ENCODE measurements at places on chromosomes 1 and 21. TPM values are rescaled to one million over a fixed set of nuclear protein-coding genes. Genes with fewer than 3 reads are reported as not detected.

Gene CELA3A
- not detected for total RNA-seq

Gene PSRC1
- 7.7 TPM for total RNA-seq

Gene C1orf185
- total RNA-seq = not detected

Gene NBPF4
- total RNA-seq = not detected

Gene FCRL6
- not detected for total RNA-seq

Gene PLA2G2C
- total RNA-seq = not detected

Gene OR2L2
- total RNA-seq = 0.41 TPM

Gene RGS5
- 6.9 TPM for total RNA-seq

Gene TRAF5
- 16.3 TPM for total RNA-seq

Gene MFN2
- 42.0 TPM for total RNA-seq

Gene CELA2A
- not detected for total RNA-seq

Gene DISP3
- 12.2 TPM for total RNA-seq

Gene S100A8
- total RNA-seq = 7.3 TPM

Gene FNDC7
- total RNA-seq = under 0.01 TPM

Gene NTMT2
- total RNA-seq = 0.41 TPM

Gene DMRTA2
- total RNA-seq = 1.2 TPM

Gene THEMIS2
- total RNA-seq = 3.7 TPM

Gene PTPN22
- 0.82 TPM for total RNA-seq

Gene SSBP3
- 39.1 TPM for total RNA-seq

Gene AMY2A
- not detected for total RNA-seq

Gene ARMH1
- 4.5 TPM for total RNA-seq

Gene TCHH
- under 0.01 TPM for total RNA-seq

Gene BEND5
- 18.8 TPM for total RNA-seq

Gene RPE65
- 0.41 TPM for total RNA-seq

Gene ADCY10
- total RNA-seq = 0.41 TPM

Gene CLDN19
- not detected for total RNA-seq

Gene SDC3
- total RNA-seq = 57.1 TPM

Gene OR2L5
- 0.41 TPM for total RNA-seq

Gene CD244
- not detected for total RNA-seq

Gene ADAMTSL4
- total RNA-seq = under 0.01 TPM

Gene ERI3
- 79.5 TPM for total RNA-seq

Gene EFNA1
- 4.1 TPM for total RNA-seq

Gene HSD3B2
- not detected for total RNA-seq

Gene OR2T2
- not detected for total RNA-seq

Gene CDA
- not detected for total RNA-seq

Gene TMEM269
- 0.41 TPM for total RNA-seq

Gene REN
- not detected for total RNA-seq

Gene LDLRAD1
- total RNA-seq = not detected

Gene S100A10
- 2.4 TPM for total RNA-seq

Gene ANGPTL7
- total RNA-seq = 0.41 TPM

Gene TFAP2E
- total RNA-seq = under 0.01 TPM

Gene GSTM1
- 4.1 TPM for total RNA-seq

Gene PDE9A
- total RNA-seq = 13.0 TPM

Gene RHEX
- total RNA-seq = 0.41 TPM

Gene COL24A1
- 1.6 TPM for total RNA-seq

Gene ITPKB
- 3.3 TPM for total RNA-seq

Gene TNNT2
- not detected for total RNA-seq

Gene PTPRC
- total RNA-seq = 2.9 TPM

Gene ILDR2
- total RNA-seq = 22.8 TPM

Gene BSND
- total RNA-seq = not detected

Gene SIPA1L2
- total RNA-seq = 34.2 TPM
